ENCODE measurements at places on chromosomes 5 and 9. TPM values are rescaled to one million over a fixed set of nuclear protein-coding genes. Genes with fewer than 3 reads are reported as not detected.

- peaks cover 2% of the 10 kb centered on the region for H3K27me3 ChIP-seq
- no peaks in the 10 kb centered on the region for H3K36me3 ChIP-seq
- no peak overlapping the region for H3K4me3 ChIP-seq
Measured at GRCh38 chr5:90170261-90170660, 239.3 kb downstream of the CETN3 start.

DNA sequence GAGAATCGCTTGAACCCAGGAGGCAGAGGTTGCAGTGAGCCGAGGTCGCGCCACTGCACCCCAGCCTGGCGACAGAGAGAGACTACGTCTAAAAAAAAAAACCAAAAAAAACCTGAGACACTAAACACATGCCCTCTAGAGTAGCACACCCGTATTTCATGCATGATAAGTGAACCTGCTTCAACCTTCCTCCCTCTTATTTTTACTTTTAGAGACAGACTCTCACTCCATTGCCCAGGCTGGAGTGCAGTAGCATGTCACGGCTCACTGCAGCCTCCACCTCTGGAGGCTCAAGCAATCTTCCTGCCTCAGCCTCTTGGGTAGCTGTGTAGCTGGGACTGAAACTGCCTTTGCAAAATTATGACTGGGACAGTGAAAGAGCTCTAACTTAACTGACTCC is 17.6 kb upstream of the NANS start:
- H3K27me3 ChIP-seq: no peaks in the 10 kb centered on the region
- H3K4me1 ChIP-seq: peaks cover 6% of the 10 kb centered on the region
- DNase-seq: no peak
- no peaks in the 10 kb centered on the region for H3K36me3 ChIP-seq
- no peak overlapping the region for H3K27ac ChIP-seq

DNA sequence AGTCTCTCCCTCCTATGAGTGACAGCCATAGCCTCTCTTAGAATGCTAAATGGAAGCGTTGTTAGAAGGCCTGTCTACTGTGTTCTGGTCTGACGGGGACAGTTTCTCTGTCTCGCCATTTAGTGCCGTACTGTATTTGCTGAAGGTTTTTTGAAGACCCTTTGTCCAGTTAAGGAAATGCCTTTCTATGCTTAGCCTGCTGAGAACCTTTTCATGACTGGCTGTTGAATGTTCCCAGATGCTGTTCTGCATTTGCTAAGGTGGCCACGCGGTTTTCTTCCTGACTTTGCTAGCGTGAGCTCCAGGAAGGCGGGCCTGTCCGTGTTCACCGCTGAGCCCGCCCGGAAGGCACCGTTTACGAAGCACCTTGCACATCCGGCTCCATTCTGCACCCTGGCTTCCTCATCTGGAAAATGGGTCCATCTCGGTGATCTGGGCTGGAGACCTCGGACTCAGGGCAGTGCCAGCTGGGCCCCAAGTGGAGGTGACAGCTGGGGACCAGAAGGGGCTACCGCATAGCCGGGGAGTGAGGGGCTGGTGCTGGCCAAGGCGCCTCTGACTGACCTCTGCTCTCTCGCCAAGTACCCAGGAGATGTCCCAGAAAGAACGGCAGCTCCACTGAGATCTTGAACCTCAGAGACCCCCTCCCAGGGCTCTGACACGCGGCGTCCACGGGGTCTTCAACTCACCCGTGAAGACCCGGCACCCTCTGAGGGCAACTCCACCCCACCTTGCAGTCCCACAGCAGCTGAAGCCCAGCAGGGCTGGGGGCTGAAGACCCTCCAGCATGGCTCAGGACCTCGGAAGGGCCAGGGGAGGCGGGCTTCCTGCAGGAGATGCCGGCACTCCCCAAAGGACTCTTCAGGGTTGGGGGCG is 52.5 kb upstream of the NKD2 start:
- H3K36me3 ChIP-seq: no peaks in the 10 kb centered on the region
- DNase-seq: no peak
- peaks cover 33% of the 10 kb centered on the region for H3K27me3 ChIP-seq
- H3K4me3 ChIP-seq: no peak overlapping the region
- no peak overlapping the region for H3K27ac ChIP-seq
- H3K4me1 ChIP-seq: peaks cover 30% of the 10 kb centered on the region

DNA sequence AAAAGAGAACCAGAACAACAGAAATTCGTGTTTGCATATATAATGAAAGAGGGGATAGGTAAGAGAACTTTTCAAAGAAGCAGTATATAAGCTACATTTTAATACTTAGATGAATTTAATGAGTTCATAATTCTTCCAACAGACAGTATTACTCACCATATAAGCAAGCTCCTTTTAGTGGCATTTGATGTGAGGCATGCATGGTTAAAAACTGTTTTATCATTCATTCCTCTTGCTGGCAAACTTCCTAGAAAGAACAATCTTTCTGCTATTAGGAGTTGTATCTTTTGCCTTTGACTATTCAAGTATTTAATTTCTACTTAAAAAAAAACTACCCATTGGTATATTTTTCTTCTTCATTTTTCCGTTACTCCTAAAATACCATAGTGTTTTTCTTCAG is 65.7 kb upstream of the EIF4EBP3 start:
- no peak for DNase-seq
- no peaks in the 10 kb centered on the region for H3K27me3 ChIP-seq
- peaks cover 9% of the 10 kb centered on the region for H3K36me3 ChIP-seq
- no peak overlapping the region for H3K27ac ChIP-seq

The KIF27 gene
- total RNA-seq: 3.4 TPM

GRCh38 chr9:124752967-124753366 is 18.1 kb downstream of the NR6A1 start:
- peaks cover 46% of the 10 kb centered on the region for H3K27me3 ChIP-seq
- no peak overlapping the region for H3K27ac ChIP-seq
- no peak overlapping the region for H3K4me3 ChIP-seq
- DNase-seq: no peak
- no peaks in the 10 kb centered on the region for H3K36me3 ChIP-seq

GRCh38 chr9:124551472-124552272 is 44.5 kb upstream of the NR5A1 start:
- H3K4me1 ChIP-seq: peaks cover 16% of the 10 kb centered on the region
- H3K27ac ChIP-seq: no peak overlapping the region
- H3K27me3 ChIP-seq: no peaks in the 10 kb centered on the region
- DNase-seq: peak; percentile 50
- no peak overlapping the region for H3K4me3 ChIP-seq

DNA sequence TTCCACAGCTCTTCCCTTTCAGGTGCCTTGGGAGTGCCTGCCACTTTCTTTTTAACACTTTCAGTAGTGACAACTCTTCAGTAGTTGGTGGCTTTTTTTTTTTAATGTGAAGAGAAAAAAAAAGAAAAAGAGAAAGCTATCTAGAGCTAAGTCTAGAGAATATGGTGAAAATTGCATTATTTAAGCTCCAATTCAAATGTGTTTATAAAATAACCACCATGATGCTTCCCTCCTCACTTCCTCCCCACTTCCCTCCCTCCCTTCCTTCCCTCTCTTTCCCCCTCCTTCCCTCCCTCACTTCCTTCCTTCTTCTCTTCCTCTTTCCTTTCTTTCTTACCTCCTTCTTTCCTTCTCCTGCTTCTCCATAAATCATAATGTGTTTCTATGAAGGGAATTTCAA is 456.7 kb upstream of the ACTBL2 start:
- no peak for DNase-seq
- no peak overlapping the region for H3K27ac ChIP-seq
- H3K4me1 ChIP-seq: no peaks in the 10 kb centered on the region
- H3K27me3 ChIP-seq: no peaks in the 10 kb centered on the region
- no peaks in the 10 kb centered on the region for H3K36me3 ChIP-seq

- peaks cover 6% of the 10 kb centered on the region for H3K27me3 ChIP-seq
- no peaks in the 10 kb centered on the region for H3K4me1 ChIP-seq
- H3K27ac ChIP-seq: no peak overlapping the region
- no peaks in the 10 kb centered on the region for H3K36me3 ChIP-seq
- DNase-seq: no peak
Measured at GRCh38 chr5:153624451-153624765, 133.9 kb downstream of the GRIA1 start.

DNA sequence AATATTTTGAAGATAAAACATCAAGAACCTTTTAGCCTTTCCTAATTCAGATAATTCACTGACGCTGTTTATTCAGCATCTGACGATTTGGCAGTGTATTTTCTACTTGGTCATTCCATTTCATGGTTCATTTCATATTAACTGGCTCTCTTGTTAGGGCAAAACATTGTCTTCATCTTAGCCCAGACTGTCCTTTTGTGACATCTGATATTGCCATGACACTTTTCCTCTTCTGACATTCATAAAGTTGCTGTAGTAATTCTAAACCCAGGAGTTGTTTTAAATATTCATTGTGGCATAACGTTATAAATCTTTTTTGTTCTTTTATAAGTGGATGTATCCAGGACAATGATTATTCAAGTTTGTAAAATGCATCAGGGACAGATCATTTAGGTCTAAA is 1.8 kb downstream of the SCAMP1 start:
- H3K27me3 ChIP-seq: no peaks in the 10 kb centered on the region
- H3K27ac ChIP-seq: no peak overlapping the region
- peak overlapping the region; percentile 81 for H3K4me3 ChIP-seq
